ENCODE measurements at places on chromosomes 6 and 20.

DNA sequence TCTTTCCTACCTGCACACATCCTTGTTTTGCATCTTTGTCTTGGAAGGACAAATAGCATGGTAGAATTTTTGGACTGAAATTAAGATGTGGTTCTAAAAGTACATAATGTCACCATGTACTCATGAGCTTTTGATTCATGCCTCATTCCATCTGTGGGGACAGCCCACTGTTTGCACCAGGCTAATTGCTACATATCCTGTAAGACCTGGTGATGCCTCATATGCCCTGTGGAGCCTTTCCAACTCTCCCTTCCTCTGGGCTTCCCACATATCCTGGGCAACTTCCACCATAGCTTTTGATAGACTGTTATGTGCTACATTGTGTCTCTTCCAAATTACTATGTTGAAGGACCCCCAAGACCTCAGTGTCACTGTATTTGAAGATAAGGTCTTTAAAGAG, 213.6 kb upstream of the PREP start:
- DNase-seq, result no peak

GRCh38 chr20:5362771-5363170, 46.0 kb upstream of the PROKR2 start:
- no peak for DNase-seq

DNA sequence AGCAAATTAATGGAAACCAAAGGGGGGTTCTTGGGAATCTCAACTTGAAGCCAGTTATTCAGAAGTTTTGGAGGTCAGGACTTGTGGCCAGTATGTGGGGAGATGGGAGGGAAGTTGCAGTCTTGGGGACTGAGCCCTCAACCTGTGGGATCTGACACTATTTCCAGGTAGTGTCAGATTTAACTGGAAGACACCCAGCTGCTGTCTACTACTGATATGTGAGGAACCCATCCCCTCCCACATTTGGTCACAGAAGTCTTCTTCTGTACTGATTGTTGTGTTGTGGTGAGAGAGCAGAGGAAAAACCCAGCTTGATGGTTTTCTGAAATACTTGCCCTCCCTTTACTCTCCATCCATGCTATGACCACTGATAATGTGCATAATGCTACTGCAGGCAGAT, 134.0 kb downstream of the QRSL1 start:
- DNase-seq, result no peak

DNA sequence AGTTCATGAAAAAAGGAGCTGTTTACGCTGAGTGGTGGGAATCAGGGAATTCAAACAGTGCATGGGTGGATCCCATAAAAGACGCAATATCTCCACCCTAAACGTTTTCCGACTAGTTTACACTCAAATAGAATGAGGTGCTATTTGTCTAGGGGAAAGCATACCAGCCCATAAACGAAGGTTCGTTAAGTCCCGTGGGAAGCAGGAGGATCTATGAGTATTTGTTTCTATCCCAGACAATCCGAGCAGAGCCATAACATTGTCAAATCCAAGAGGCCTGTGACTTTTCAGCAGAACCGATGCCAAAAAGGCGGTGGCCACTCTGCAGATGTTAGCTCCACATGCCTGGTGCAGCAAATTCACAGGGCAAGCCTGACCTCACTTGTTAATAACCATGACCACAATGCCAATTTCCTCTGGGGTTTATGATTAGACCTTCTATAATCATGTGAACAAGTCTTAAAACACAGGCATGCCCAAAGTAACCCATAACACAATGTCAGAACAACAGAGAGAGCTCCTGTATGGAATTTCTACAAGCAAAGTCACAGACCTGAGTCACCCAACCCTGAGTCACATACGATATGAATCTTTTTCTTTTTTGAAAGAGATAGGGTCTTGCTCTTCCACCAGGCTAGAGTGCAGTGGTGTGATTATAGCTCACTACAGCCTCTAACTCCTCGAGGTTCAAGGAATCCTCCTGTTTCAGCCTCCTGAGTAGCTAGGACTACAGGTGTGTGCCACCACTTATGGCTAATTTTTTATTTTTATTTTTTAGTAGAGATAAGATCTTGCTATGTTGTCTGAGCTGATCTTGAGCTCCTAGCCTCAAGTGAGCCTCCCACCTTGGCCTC, 123.3 kb downstream of the KIF13A start:
- peak; percentile 53 for DNase-seq

DNA sequence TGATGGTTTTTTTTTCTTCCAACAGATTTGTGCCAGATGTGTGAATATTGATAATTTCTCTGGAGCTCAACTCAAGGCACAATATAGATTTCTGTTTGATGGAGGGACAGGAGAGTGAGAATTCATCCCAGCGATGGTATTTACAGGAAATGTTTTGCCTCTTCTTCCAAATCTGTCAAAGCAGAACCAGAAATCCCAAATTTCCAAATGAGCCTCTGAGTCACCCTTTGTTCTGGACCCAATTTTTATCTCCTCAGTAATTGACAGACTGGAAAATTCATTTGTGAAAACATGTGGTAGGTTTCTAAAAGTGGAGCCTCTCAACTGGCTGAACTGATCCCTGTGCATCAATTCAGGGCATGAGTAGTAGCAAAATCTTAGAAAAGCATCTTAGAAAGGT, 223.2 kb upstream of the TSHZ2 start:
- no peak for DNase-seq

DNA sequence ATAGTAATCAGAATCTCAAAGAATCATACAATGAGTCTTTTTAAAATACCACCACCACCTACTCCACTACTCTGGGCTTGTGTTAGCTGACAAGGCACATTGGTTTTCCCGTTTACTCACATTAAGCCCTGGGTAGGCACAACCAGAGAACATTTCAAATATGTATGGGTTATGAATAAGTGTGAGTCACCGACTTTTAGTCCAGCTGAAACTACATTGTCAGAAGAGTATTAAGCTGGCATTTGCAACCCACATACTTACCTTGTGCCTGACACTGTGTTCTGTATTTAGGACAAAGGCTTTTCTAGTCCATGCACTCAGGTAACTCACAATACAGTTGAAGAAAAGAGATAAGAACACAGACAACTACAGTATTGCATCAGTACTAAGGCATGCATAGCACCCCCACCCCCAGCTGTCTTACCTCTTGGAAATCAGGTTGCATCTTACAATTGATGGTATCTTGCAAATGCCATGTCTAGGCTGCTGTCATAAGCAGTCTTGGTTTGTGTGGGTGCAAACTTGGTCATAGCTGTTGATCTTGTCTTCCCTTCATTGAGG, 40.3 kb upstream of the AHI1 start:
- peak; percentile 40 for DNase-seq

- no peak for DNase-seq
Observed at GRCh38 chr6:129655334-129655733, 54.6 kb downstream of the ARHGAP18 start.
